NCI-H1417 treated with DMSO at 0.1 percent for 48 hours (cell line): ENCODE measurements at places on chromosomes 13 and 19.

- no peak for DNase-seq
These were observed 224.5 kb downstream of the GPC5 start for GRCh38 chr13:91622778-91623550.

DNA sequence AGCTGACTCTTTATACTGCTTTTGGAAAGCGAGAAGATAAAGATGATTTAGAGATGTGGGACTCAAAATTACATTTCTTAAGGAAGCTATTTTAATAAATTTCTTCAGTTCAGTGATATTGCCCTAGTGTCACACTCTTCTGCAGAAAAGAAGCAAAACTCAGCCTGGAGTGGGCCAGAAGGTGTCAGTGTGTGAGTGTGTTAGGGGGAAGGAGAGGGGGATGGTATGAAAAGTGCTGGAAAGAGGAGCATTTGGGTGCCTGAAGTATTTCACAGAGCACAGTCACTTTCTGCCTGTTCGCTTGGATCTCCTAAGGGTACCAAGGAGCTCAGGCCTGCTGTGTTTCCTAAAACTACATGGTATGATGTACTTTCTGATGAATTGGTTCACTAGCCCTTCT, 84.5 kb upstream of the FRY start:
- DNase-seq, result no peak

GRCh38 chr13:94195715-94196114, 283.8 kb downstream of the DCT start:
- no peak for DNase-seq

GRCh38 chr13:23512762-23513395, 57.3 kb upstream of the TNFRSF19 start:
- DNase-seq, result no peak

GRCh38 chr13:73922493-73923393, 211.5 kb downstream of the KLF12 start:
- DNase-seq, result no peak

DNA sequence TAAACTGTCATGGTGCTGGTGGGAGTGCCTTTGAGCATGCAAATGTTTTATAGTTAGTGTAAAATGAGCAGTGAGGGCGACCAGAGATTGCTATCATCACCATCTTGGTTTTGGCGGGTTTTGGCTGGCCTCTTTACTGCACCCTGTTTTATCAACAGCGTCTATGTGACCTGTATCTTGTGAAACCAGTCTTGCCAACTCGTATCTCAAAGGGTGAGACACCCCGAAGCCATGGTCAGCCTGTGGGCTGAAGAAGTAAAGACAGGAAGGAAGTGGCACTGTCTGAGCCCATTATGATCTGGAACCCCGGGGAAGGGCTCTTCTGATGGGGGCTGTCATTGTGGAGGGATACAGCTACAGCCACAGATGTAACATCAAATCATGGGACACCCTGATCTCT, 81.5 kb upstream of the FAM216B start:
- DNase-seq, result no peak

GRCh38 chr19:2199215-2199614, 35.5 kb downstream of the DOT1L start:
- no peak for DNase-seq

- no peak for DNase-seq
These were observed 25.7 kb downstream of the CRYL1 start for GRCh38 chr13:20499986-20500385.

DNA sequence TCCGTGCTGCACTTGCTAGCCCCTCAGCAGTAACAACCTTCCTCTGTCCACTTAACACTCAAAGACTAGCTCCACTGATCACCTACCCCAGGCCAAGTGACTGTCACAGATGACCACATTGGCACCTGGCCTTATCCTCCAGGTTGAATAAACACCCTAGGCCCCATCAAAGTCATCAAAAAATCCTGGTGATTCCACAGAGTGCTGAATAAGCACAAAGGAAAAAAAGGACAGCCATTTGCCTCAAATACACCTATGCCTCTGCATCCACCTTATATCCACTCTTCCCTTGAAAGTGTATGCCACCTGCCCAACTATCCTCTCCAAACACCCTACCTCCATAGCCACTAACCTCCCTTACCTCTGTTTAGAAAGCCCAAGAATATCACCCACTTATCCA, 2.7 kb downstream of the ZNF154 start:
- DNase-seq, result no peak
